Body of pancreas (tissue), 4 donors: ENCODE measurements at places on chromosomes 5 and 9. TPM values are rescaled to one million over a fixed set of nuclear protein-coding genes. Genes with fewer than 3 reads are reported as not detected.

DNA sequence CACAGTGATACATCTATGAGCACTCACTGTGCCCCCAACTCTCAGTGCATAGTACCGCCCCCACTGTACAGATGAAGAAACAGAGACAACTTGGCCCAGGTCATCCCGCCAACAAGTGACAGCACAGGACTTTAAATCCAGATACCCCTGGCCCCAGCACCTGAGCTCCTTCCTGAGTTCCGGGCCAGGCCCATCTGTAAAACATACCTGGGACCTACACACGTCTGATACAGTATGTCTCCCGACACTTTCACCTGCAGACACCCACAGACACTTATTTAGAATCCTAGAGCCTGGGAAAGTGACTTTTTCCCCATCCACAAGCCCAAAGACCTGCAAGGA lies 60.8 kb upstream of the SLC25A51 start:
- DNase-seq = no peak

GNA14 gene
- 5.3 TPM for total RNA-seq

ATP10B gene
- total RNA-seq = 2.1 TPM

COL15A1 gene
- 55.4 TPM for total RNA-seq

ANKRD20A1 gene
- total RNA-seq = 0.78 TPM
